NCI-H2029 (cell line): ENCODE measurements at places on chromosomes 1 and 21.

DNA sequence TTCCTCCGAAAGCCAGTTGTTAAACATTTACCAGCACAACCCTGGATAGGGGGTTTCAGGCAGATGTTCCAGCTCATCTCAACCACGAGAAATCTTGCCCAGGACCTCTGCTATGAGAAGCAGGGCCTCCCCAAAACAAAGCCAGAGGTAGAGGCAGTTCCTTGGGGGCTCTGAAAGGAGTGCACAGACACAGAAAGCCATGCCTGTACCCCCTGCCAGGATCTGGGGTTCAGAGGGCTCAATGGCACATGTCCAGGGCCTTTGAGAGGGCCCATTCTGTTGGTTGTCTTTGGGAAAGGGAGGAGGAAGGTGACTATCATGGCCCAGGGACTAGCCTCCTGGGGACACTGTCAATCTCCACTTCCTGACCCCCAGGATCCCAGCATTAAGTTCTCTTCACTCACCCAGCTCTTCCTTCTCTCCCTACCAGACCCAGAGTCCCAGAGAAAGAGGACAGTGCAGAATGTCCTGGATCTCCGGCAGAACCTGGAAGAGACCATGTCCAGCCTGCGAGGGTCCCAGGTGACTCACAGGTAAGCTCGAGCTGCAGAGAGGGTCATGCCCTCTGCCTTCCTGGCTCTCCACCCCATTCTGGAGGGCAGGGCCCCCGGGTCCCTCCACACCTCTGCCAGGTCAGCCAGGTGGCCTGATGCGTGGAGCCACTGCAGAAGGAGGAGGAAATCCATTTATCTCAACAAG is 116.4 kb upstream of the IPO9 start:
- no peak for DNase-seq

DNA sequence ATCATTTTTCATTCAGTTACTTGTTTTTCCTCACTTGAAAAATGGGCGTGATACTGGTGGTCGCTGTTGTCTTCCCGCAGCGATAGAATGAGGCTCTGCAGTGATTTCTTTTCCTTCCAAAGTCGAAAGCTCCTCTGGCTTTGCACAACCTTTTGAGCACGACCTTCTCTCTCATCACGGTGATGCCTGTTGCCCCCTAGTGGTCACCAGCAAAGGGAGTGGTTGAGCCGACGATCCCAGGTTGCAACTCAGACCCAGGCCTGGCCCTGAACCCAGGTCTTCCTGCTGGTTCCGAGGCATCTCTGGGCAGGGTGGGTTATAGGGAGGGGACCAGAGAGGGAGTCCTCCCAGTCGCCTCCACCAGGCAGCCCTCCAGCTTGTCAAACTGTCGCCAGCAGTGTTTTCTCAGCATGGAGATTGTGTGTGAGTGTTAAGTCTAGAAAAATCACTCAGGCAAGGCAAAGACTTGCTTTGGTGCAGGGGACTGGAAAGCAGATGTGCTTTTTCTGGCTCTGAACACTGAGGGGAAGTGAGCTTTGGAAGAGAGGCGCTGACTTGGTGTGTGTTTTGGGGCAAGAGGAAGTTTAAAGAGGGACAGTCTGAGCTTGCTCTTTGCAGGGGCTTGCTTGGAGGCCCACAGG is 285.3 kb downstream of the CAMTA1 start:
- DNase-seq, result peak; percentile 9

GRCh38 chr1:72062584-72062983 is 219.8 kb downstream of the NEGR1 start:
- DNase-seq, result no peak

DNA sequence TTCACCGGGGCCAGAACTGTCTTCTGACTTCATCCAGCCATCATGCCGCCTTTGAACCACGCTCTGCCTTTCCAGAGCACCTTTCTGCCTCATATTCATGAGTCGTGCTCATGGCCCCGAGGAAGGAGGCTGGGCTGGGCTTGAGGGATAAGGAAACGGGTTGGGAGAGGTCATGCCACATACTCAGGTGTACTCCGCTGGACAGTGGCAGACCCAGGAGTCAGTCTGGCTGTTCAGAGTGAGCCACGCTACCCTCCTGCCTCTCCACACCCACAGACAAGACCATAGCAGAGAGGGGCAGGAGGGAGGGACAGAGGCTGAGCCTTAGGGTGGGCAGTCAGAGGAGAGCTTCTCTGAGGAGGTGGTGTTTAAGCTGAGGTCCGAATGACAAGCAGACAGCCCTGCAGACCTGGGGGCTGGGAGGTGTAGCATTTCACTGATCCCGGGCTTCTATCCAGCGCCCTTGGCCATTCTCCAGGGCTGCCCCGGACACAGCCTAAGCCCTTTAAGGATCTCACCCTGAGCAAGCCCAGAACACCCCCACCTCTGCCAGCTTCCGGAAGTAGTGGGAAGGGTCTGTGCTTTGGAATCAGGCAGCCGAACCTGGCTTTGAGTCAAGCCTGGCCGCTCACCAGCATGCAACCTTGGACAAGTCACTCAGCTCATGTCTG is 102.3 kb downstream of the LACTBL1 start:
- peak; percentile 54 for DNase-seq

DNA sequence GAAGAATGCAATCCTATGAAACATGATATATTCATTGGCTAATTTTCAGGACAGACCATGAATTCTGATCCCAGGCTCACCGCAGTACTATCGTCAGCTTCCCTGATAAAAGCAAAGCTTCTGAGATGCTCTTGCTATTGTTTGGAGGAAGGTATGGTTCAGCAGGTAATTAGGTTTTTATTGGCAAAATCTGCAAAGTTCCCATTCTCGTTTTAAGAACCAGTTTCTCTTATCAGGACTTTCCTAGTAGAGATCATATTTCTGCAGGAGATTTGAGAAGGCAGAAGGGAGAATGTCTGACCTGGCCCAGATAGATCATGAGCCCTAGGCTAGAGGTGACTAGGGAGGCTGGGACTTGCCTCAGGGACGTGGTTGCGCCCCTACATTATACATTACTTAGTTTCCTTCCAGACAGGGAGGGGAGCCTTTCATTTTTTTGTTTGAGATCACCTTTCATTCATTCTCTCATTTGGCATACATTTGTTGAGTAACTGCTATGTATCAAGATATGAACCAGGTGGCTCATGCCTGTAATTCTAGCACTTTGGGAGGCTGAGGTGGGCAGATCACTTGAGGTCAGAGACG is 108.8 kb downstream of the NRIP1 start:
- DNase-seq, result no peak

DNA sequence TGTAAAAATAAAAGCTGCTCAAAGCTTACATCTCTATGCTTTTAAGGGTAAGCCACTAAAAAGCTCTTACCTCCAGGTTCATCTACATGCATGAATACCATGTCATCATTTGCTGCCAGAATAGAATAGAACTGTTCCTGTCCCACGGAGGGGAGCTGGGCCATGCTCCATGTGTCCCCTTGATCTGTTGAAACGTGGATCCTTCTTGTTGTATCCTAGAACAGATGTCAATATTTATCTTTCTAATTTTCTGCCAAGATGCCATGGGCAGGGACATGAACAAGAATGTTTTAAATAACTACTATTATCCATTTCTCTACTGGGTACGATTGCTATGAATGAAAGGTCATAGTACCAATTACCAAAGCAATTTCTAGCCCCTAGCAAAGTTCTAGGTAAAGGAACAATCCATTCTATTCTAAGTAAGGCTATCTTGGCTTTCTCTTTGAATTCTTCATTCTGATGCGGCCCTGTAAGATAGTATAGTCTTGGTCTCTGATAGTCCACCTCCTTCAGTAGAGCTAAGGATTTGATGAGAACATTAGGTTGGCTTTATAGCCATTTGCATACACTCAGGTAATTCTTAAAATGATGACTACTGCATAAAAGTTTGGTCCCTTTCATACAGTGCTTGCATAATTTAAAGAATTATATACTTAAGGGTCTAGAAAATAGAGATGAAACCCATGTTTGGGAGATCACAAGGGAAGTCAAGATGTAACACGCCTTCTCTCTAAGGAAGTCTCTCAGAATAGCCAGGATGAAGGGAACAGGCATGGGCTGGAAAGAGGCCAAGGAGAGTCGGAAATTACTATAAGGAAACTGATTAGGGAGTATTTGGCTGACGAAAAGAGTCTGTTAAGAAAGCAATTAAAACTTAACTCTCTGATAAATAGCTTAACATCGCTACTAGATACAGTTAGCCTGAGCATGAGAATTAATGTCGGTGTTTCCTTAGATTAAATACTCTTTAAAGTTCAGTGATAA is 35.4 kb upstream of the MYBPHL start:
- no peak for DNase-seq

GRCh38 chr1:159175571-159175970 is 4.2 kb downstream of the CADM3 start:
- DNase-seq, result no peak

GRCh38 chr21:25647647-25648046 is 8.6 kb downstream of the JAM2 start:
- no peak for DNase-seq
